ENCODE measurements at places on chromosomes 3 and 15.

DNA sequence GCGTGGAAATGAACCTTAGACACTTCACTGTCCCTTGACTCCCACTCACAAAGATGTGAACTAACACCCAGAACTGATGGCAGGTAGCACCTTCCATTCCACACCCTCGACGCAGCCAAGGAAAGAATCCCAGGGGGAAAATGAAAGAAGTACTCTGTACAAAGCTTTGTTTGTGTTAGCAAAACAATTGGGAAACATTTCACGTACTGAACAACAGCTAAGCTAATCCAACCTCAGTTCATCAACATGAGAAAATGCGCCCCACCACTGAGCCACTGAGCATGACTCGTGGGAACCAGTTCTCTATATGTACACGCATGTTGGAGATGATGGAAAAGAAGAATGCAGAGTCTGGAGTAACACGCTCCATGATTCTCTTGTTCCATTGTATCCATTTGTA is 32.0 kb downstream of the CORO2B start:
- no peak for DNase-seq

DNA sequence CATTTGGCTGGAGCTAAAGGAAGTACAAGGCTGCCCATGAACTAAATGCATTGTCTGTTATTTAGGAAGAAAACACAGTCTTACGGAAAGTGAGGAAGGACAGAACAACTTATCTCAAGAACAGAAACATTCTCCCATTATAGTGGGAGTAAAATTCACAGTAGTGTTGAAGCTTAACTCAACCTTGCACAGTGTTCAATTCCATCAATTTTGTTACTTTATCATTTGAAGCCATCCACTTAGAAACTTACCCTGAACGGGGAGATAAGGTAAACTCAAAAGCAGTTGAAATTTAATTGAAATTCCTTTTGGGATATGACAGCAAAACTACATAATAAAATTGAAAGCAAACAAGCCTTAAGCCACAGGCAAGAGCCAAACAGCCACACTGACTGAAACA is 186.9 kb downstream of the PCCB start:
- no peak for DNase-seq

- no peak for DNase-seq
Measured at GRCh38 chr3:170426240-170426797, 7.7 kb downstream of the CLDN11 start.

GRCh38 chr15:88650556-88650955 is 11.7 kb downstream of the ISG20 start:
- no peak for DNase-seq

GRCh38 chr15:52150871-52151270 is 38.3 kb upstream of the BCL2L10 start:
- no peak for DNase-seq

GRCh38 chr15:100889385-100890050 is 9.9 kb downstream of the ALDH1A3 start:
- DNase-seq, result no peak

DNA sequence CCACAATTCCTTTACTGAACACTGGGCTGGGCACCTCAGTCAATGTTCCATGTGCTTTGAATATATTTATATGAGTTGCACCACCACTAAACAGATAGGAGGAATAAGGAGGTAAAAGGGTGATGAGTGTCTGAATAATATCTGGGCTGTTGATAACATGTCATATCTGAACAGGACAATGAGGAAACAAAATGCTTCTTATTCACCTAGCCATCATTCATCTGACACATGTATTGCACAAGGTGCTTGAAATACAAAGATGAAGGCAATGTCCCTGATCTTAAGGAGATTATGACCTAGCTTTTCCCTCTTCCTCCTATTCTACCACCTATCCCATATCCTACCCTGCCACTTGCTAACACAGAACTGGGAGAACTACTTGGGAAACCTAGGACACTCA is 8.0 kb upstream of the CERS3 start:
- no peak for DNase-seq

DNA sequence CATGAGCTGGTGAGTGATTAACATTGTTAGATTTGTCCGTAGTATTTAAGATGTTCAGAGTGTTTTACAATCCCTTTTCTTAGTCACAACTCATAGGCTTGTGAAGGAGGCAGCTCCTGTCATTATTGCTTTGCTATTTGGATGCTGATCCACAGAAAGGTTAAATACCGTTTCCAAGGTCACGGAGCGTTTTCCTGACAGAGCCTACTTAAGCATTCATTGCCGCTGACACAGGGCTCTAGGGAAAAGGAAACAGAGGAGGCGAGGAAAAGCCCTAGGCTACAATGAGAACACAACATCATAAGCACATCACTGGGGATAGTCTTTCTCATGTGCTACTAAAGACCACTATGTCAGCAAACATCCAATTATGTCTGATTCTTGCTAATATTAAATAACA is 38.5 kb upstream of the CPB1 start:
- no peak for DNase-seq

GRCh38 chr3:13188181-13188779 is 115.1 kb upstream of the IQSEC1 start:
- no peak for DNase-seq

GRCh38 chr3:55434789-55435188 is 52.3 kb downstream of the WNT5A start:
- DNase-seq, result no peak

- no peak for DNase-seq
Measured at GRCh38 chr15:42385980-42386700, 26.8 kb downstream of the CAPN3 start.

Measured in hematopoietic multipotent progenitor cell treated with erythropoietin and hydrocortisone succinate and interleukin-3 and kit ligand, for 17 days (in vitro differentiated cells).